ENCODE measurements at places on chromosomes 11 and 22. TPM values are rescaled to one million over a fixed set of nuclear protein-coding genes. Genes with fewer than 3 reads are reported as not detected.

MYRF gene
- total RNA-seq: 7.5 TPM

CHRM1 gene
- total RNA-seq: not detected

SLC22A9 gene
- not detected for total RNA-seq

MUC5AC gene
- not detected for total RNA-seq

ISX gene
- not detected for total RNA-seq

- H3K36me3 ChIP-seq: no peaks in the 10 kb centered on the region
- no peak overlapping the region for H3K4me3 ChIP-seq
- no peaks in the 10 kb centered on the region for H3K27me3 ChIP-seq
- H3K4me1 ChIP-seq: peaks cover 73% of the 10 kb centered on the region
- DNase-seq: no peak
Observed at GRCh38 chr11:61974766-61975631, 7.6 kb upstream of the FTH1 start.

- no peaks in the 10 kb centered on the region for H3K27me3 ChIP-seq
- no peak overlapping the region for H3K4me3 ChIP-seq
- peaks cover 44% of the 10 kb centered on the region for H3K4me1 ChIP-seq
Observed at GRCh38 chr11:66082946-66083698, 13.1 kb downstream of the PACS1 start.

- no peak overlapping the region for H3K4me3 ChIP-seq
- H3K27me3 ChIP-seq: no peaks in the 10 kb centered on the region
- H3K27ac ChIP-seq: no peak overlapping the region
- no peak for DNase-seq
Observed at GRCh38 chr11:69683764-69684333, 8.7 kb upstream of the LTO1 start.

DNA sequence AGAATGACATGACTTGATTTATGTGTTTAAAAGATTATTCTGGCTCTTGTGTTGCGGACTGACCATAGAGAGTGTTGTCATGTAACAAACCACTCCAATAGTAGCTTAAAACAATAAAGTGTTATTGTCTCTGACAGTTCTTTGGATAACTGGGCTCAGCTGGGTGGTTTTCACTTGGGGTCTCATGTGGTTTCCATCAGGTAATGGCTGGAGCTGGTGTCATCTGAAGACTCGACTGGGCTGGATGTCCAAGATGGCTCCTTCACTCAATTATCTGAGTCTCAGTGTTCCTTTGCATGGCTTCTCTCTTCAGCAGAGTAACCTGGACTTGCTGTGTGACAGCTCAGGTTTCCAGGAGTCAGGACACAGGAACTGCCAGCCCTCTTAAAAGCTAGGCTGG, 104.3 kb upstream of the NNMT start:
- no peak overlapping the region for H3K27ac ChIP-seq
- no peak overlapping the region for H3K4me3 ChIP-seq
- H3K4me1 ChIP-seq: peaks cover 42% of the 10 kb centered on the region
- H3K27me3 ChIP-seq: no peaks in the 10 kb centered on the region

DNA sequence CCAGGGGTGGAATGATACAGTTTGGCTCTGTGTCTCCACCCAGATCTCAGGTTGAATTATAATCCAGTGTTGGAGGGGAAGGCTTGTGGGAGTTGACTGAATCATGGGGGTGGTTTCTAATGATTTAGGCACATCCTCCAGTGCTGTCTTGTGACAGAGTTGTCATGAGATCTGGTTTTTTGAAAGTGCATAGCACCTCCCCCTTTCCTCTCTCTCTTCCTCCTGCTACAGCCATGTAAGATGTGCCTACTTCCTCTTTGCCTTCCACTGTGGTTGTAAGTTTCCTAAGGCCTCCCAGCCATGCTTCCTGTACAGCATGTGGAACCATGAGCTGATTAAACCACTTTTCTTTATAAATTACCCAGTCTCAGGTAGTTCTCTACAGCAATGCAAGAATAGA, 45.1 kb downstream of the THAP12 start:
- no peak for DNase-seq
- H3K27ac ChIP-seq: no peak overlapping the region
- H3K27me3 ChIP-seq: no peaks in the 10 kb centered on the region
- no peak overlapping the region for H3K4me3 ChIP-seq
